ENCODE measurements at places on chromosomes 6 and 20.

GRCh38 chr6:3822747-3823445, 26.3 kb upstream of the FAM50B start:
- DNase-seq = no peak

GRCh38 chr20:1965520-1966351, 28.1 kb downstream of the PDYN start:
- DNase-seq = peak; percentile 69

DNA sequence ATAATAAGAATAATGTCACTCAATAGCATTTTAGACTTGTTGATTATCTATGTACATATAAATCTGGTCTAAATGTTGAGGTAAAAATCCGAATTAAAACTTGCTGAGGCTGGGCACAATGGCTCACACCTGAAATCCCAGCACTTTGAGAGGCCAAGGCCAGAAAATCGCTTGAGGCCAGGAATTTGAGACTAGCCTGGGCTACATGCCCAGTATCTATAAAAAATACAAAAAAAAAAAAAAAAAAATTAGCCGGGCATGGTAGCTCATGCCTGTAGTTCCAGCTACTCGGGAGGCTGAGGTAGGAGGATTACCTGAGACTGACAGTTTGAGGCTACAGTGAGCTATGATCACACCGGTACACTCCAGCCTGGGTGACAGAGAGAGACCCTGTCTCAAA, 34.2 kb upstream of the SUPT3H start:
- DNase-seq = no peak

GRCh38 chr6:4756247-4756646, 20.0 kb upstream of the CDYL start:
- DNase-seq = no peak

DNA sequence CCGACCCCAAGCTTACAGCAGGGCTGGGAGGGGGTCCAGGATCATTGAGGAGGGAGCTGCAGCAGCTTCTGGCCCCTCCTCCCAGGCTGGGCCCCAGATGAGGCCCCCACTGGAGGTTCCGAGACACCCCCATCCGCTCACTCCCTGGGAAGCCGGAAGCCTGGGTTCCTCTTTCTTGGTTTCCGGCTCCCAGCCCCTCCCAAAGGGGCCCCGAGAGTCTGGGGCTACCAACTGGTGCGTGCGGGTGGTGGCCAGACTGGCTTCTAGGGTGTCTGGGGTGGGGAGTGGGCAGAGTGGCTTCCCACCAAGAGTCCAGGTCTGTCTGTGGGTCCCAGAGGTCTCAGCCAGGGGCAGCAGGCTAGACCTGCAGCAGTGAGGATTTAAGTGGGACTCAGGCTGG, 2.2 kb downstream of the RGS19 start:
- no peak for DNase-seq

DNA sequence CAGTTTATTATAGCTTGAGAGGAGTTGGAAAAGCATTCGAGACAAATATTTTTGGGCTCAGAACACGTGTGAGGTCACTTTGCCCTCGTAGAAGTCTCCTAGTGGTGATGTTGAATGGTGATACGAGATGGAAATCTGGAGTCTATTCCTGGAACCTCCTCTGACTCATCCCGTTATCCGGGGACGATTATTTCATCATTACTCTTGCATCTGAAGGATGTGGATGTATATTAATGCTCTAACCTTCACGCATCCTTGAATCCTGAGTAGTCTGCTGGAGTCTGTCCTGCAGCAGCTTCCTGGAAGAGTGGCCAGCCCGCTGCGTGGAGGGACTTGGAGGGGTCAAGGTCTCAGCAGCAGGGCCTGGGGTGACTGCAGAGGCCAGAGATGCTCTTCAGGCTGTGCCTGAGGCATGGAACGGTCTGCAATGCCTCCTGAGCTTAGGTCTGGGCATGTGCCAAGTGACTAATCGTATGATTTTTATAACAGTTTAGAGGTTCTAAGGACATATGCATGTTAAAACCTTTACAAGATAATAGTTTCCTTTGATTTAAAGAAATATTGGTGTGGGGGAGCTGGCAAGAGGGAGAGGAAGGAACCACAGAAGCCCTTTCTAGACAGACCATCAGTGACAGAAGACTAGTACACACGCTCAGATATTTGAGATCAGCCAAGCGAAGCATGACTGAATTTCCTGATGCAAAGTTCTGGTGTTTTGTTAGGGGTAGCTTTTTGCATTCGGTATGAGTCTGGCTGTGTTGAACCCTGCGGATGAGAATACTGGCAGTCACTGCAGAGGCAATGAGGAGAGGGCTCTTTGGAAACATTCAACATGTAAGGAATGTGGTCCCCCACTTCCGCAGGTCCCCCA, 400.2 kb downstream of the QKI start:
- DNase-seq = no peak

GRCh38 chr20:50110141-50111047, 2.6 kb downstream of the UBE2V1 start:
- DNase-seq = no peak

GRCh38 chr6:40689185-40689584, 102.0 kb upstream of the LRFN2 start:
- no peak for DNase-seq

DNA sequence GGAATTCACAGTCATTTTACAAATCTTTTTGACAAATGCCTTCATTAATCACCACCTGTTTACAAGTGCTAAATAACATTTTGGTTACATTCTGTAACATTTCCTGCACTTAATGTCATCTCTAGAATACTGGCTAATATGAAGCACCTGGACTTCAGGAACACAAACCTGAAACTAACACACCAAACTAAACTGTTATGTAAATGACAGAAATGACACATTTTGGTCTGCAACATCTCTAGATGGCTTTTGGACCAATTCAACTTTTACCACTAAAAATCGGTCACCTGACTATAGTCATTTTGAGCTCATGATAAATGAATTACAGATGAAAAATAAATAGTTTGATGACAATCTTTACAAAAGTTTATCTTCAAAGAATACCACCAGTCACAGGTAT, 80.6 kb downstream of the ATG5 start:
- no peak for DNase-seq

DNA sequence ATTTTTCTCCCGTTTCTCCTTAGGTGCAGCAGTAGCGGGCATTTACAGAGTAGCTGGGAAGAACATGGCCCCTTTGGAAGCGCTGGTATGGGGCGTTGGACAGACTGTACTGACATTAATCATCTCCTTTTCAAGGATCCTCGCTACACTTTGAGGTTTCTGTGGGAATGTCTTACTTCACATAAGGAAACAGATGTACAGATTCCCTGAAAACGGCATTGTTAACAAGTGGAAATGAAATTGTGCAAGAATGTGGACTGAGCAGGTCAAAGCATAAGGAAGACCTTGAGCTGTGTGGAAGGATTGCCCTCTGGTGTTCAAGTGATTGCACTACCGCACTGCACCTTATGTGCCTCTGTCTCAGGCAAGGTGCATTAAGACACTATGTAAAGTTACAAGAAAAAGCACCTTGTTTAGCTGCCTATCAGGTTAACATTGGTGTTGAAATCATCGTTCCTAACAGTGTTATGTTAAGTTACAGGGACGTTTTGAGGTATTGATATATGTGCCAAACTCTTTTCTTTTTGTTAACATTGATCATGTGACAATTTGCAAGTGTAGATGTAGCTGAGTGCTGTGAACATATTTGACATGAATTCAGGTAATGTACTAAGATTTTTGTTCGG, 38.0 kb downstream of the TMEM170B start:
- peak; percentile 14 for DNase-seq

GRCh38 chr6:22366214-22366613, 69.4 kb upstream of the PRL start:
- DNase-seq = no peak

- DNase-seq = no peak
These were observed 71.7 kb upstream of the LY86 start for GRCh38 chr6:6516666-6517458.

DNA sequence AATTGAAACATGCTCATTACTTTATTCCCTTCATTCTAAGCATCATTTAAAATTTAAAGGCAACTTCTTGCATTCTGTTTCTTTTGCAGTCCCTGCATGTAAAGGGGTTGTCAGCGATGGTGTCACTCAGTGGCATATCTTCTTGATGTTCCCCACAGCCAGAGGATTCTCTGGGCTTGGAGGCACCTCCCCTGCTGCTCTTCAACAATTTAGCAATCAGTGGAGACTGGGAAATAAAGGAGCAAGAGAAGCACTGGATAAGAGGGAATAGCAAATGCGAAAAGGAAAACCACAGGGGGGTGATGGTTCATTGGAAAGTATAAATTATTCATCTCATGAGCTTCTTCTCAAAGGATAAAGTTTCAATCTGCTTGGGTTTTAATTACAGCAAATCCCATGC, 30.7 kb upstream of the MC3R start:
- no peak for DNase-seq

- no peak for DNase-seq
These were observed 6.9 kb downstream of the SESN1 start for GRCh38 chr6:109087661-109088264.

DNA sequence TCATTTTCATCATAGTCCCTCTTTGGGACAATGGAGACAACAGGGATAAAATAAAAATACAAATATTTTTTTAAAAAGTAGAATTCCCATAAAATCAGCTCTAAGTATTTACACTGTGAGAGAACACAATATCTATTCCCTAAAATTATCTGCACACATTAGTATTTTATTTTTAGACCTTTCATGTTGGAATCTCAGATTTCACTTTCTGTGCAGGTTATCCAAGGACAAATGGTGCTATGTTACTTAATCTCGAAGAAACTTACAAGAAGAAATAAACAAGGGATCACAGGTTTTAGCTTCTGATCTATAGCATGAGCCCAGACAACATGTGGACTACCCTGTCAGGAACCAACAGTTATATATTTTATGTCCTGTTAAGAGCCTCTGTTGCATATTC, 23.0 kb upstream of the LYRM2 start:
- no peak for DNase-seq

DNA sequence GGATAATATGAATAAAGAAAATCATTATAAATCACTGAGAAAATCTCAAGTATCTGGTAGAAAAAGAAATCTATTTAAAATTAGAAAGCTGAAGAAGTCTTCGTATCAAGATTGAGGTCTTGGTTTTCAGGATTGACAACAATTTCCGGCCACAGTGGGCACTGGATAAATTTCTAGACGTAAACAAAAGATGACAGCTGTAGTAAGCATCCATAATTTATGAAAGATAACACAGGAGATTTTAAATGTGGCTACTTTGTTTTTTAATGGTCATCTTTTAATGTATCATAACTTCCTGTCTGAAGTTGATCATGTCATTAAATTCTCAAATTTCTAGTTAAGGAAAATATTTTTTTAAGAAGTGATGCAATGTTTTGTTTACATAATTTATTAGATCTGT, 444.2 kb downstream of the HTR1B start:
- DNase-seq = no peak

DNA sequence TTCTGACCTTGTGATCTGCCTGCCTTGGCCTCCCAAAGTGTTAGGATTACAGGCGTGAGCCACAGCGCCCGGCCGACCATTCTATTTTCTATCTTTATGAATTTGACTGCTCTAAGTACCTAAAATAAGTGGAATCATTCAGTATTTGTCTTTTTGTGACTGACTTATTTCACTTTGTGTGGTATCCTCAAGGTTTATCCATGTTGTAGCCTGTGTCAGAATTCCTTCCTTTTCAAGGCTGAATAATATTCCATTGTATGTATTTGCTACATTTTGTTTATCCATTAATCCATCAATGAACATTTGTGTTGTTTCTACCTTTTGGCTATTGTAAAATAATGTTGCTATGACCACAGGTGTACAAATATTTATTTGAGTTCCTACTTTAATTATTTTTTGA, 4.9 kb upstream of the TJAP1 start:
- DNase-seq = no peak

- DNase-seq = no peak
These were observed 84.4 kb upstream of the SCAF8 start for GRCh38 chr6:154648888-154649205.

DNA sequence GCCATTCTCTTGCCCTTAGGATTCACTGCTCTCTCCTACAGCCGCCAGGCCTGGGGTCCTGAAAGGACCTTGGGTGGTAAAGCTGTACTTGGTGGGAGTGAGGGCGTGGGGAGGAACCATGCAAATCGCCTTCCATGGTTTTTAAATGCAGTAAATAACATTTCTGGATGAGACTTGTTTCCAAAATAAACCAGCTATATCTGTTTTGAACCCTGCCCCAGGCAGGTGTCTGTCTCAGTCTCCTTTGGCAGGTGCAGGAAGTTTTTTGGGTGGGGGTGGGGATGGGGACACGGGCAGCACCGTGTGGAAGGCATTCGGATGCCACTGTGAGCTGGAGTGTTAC, 14.3 kb downstream of the ITPA start:
- DNase-seq = no peak

DNA sequence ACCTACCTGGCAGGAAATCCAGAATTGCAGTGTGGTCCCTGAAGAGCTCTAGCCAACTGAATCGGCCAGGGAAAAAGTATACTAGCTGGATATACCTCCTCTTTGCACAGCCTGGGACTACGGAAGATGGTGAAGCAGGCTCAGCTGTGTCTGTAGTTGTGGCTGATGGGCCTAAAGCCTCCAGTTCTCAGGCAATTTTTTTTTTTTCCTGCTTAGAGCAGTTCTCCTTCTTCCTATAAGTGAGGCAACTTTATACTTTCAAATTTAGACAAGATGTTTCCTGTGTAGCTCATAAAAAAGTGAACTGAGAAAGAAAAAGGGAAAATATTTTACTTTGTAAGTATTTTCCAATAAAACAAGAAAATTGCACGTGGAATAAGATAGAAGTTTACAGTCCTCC, 172.9 kb downstream of the CARMIL1 start:
- no peak for DNase-seq

DNA sequence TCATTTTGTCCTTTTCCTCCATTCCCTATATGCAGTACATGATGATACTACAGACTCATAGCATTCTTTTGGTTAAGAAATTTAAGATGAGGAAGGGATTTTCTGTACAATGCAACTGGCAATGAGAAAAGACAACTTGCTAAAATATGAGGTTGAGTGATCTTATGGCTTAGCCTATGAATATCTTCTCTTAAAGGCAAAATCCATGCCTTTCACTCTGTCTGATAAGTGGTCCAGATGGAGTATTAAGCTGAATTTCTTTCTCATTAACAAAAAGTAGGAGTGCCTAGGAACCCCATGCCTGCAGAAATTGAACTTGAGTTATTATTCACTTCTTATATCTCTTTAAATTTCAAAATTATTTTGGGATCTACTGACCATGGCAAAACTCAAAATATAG, 135.3 kb downstream of the GRIK2 start:
- no peak for DNase-seq

GRCh38 chr6:143426026-143426425, 24.5 kb downstream of the ADAT2 start:
- DNase-seq = no peak

DNA sequence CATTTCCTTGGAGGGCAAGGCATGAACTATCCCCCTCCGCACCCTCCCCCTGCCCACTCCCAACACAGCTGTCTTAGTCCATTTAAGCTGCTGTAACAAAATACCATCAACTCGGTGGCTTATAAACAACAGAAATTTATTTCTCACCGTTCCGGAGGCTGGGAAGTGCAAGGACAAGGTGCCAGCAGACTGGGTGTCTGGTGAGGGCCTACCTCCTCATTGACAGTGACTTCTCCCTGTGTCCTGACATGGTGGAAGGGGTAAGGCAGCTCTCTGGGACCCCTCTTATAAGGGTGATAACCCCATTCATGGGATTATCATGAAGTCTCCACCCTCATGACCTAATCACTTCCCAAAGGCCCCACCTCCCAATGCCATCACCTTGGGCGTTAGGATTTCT, 114.3 kb upstream of the MAFB start:
- no peak for DNase-seq

GRCh38 chr20:51596668-51597388, 54.3 kb upstream of the NFATC2 start:
- no peak for DNase-seq

Measured in stimulated activated CD4-positive, alpha-beta T cell treated with anti-CD3 and anti-CD28 coated beads, Interleukin-15, amount 100 ng/mL, for 48 hours (primary cell).